AG04450 (cell line): ENCODE measurements at places on chromosomes 3 and 15.

- DNase-seq = no peak
Measured at GRCh38 chr3:50806806-50807205, 132.1 kb downstream of the DOCK3 start.

DNA sequence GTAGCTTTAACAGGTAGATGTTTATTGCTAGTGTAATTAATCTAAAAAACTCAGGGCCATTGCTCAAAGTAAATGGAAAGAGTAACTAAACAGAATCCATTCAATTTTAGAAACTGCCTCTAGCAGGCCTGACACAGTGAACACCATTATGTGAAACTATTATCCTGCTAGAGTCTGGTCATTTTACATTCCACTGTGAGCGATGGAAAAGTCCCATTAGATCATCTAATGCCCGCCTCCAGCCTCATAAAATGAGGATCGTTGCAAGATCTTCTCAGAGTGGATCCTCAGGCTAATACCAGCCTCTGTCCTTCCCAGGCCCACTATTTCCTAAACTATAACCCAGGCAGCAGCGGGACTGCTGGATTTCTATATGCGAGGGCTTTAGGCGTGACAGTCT is 107.7 kb downstream of the WDR76 start:
- DNase-seq = no peak

DNA sequence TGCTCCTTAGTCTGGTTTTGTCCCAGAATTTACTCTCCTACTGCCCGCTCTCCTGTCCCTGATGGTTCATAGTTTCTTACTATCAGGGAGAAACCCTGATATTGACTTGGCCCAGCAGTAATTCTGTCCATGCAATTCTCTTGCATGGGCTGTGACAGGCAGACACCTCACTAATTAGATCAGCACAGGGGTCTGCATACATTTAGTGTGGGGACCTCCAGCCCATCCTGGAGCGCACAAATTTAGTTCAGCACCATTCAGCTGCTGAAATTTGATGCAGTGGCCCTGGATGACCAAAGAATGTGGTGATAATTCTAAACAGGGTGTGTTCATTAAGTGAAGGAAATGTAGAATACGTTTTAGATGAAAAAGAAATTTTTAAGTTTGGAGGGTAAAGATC is 555.5 kb upstream of the TBL1XR1 start:
- no peak for DNase-seq

GRCh38 chr15:45134682-45135604 is 5.1 kb downstream of the DUOX1 start:
- no peak for DNase-seq
